ENCODE measurements at places on chromosomes 11 and 22.

- H3K4me1 ChIP-seq: no peaks in the 10 kb centered on the region
- no peak overlapping the region for H3K4me3 ChIP-seq
- DNase-seq: no peak
- H3K36me3 ChIP-seq: no peaks in the 10 kb centered on the region
- peaks cover 44% of the 10 kb centered on the region for H3K27me3 ChIP-seq
Observed at GRCh38 chr11:102239448-102239847, 77.8 kb upstream of the BIRC3 start.

DNA sequence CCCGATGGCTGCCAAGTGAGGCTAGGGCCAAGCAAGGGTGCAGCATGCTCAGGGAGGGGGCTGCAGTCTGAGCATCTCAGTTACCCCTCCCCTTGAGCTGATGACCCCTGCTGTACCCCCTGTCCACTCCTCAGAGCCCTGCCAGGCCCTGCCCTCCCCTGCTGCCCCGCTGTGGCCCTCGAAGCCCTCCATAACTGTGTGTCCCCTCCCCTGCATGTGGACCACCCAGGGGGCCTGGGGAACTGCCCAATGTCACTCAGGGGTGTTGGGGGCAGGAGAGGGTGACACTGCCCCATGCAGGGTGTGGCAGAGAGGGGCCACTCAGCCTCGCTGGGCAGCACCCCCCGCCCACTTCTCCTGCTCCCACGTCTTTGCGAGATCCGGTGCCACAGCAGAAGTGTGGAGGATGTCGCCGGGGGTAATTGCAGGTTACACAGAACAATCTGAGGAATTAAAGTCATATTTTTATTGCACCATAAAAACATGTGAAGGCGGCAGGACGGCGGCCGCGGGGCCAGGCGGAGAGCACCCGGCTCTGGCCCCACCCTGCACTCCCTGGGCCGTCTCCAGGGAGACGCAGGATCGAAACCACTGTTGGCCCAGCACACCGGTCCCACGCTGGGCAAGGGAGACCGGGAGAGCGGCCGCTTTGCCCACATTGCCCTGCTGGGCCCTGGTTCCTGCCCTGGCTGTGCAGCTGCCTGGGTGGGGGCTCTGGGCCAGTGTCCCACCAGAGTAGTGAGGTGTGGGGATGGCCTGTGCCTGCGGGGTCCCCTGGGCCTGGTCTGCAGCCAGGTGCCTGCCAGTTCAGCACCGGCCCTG, 18.7 kb upstream of the GNB1L start:
- H3K4me1 ChIP-seq: no peaks in the 10 kb centered on the region
- no peak for DNase-seq
- H3K27me3 ChIP-seq: no peaks in the 10 kb centered on the region
- no peaks in the 10 kb centered on the region for H3K36me3 ChIP-seq
- peak overlapping the region; percentile 36 for H3K4me3 ChIP-seq

DNA sequence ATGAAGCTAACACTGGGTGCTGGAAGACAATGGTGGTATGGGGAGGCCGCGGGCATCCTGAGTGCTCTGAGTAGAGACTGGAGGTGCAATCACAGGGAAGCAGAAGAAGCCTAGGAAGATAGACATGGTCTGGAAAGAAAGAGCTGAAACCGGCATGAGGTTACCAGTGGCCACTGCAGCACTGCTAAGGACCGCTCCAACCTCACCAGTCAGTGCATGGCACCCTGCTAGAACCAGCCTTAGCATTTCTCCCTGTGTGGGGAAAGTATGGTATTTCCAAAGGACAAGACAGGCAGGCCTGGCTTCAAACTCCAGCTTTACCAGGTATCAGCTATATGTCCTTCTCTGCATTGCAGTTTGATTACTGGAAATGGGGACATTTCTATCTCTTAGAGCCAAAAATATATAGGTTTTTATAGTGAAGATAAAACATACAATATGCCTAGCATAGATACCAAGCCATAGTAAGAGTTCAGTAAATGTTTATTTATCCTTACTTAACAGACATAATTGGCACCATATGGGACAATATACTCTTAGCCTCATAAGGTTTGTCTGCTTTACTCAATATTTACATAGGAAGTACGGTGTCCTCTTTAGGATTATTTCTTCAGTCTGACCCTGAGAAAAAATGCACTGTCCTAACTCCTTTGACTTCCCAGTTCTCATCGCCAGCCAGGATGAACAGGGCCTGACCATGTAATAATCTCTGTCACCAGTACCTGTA, 231.1 kb downstream of the TENM4 start:
- no peak for DNase-seq
- H3K27me3 ChIP-seq: no peaks in the 10 kb centered on the region
- no peak overlapping the region for H3K4me3 ChIP-seq
- H3K36me3 ChIP-seq: no peaks in the 10 kb centered on the region

GRCh38 chr11:120858740-120859139, 165.2 kb upstream of the TBCEL start:
- no peak overlapping the region for H3K27ac ChIP-seq
- DNase-seq: no peak
- H3K4me3 ChIP-seq: no peak overlapping the region
- no peaks in the 10 kb centered on the region for H3K36me3 ChIP-seq
- H3K27me3 ChIP-seq: peaks cover 33% of the 10 kb centered on the region

DNA sequence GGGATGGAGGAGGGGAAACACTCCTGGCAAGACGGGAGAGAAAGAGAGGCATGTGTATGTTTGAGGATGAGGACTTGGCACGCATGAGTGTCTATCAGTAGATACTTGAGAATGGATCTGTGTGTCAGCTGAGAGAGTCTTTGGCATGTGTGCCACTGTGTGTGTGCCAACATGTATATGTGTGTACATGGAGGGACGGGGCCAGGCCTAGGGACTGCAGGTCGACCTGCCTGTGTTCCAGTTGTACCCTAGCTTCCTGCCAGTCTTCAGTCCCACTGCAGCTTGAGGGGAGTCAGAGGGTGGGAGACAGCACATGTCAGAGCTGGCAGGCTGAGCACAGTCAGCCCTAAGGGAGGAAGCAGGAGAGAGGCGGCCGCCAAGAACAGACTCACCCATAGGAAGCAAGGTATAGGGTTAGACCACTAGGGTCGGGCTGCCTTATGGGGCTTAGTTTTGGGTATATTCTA, 5.6 kb downstream of the CLCF1 start:
- H3K4me3 ChIP-seq: peak overlapping the region; percentile 82
- H3K27me3 ChIP-seq: no peaks in the 10 kb centered on the region
- peaks cover 85% of the 10 kb centered on the region for H3K4me1 ChIP-seq
- H3K36me3 ChIP-seq: peaks cover 43% of the 10 kb centered on the region
- DNase-seq: no peak

DNA sequence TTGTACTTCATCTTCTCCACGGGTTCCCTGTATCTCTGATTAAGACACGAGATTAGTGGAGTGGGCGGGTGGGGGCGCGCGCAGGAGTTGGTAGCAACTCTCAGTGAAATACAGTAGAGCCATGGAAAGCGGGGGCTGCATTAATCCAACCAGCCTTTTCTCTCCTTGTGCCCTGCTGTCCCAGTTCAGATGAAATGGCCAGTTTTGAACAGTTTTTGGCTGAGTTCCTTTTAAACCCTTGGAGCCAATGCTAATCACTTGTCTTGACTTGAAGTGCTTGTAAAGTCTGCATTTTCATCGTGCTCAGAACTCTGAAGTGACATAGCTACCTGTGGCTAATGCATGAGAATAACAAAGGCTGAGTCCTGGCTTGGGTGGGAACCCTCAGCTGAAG, 734 bp upstream of the TMEM123 start:
- no peak for DNase-seq
- no peaks in the 10 kb centered on the region for H3K27me3 ChIP-seq
- peaks cover 15% of the 10 kb centered on the region for H3K36me3 ChIP-seq
- H3K27ac ChIP-seq: peak overlapping the region; percentile 95

GRCh38 chr11:64306876-64307622, 1.7 kb downstream of the ESRRA start:
- H3K27ac ChIP-seq: peak overlapping the region; percentile 93
- DNase-seq: no peak
- H3K36me3 ChIP-seq: peaks cover 26% of the 10 kb centered on the region
- H3K27me3 ChIP-seq: no peaks in the 10 kb centered on the region

- no peaks in the 10 kb centered on the region for H3K36me3 ChIP-seq
- H3K27ac ChIP-seq: no peak overlapping the region
- H3K4me1 ChIP-seq: peaks cover 4% of the 10 kb centered on the region
Observed at GRCh38 chr11:77188633-77189491, 60.8 kb downstream of the MYO7A start.

GRCh38 chr11:71395263-71395560, 53.0 kb downstream of the DHCR7 start:
- H3K27ac ChIP-seq: no peak overlapping the region
- DNase-seq: no peak
- no peaks in the 10 kb centered on the region for H3K4me1 ChIP-seq
- H3K27me3 ChIP-seq: peaks cover 13% of the 10 kb centered on the region

DNA sequence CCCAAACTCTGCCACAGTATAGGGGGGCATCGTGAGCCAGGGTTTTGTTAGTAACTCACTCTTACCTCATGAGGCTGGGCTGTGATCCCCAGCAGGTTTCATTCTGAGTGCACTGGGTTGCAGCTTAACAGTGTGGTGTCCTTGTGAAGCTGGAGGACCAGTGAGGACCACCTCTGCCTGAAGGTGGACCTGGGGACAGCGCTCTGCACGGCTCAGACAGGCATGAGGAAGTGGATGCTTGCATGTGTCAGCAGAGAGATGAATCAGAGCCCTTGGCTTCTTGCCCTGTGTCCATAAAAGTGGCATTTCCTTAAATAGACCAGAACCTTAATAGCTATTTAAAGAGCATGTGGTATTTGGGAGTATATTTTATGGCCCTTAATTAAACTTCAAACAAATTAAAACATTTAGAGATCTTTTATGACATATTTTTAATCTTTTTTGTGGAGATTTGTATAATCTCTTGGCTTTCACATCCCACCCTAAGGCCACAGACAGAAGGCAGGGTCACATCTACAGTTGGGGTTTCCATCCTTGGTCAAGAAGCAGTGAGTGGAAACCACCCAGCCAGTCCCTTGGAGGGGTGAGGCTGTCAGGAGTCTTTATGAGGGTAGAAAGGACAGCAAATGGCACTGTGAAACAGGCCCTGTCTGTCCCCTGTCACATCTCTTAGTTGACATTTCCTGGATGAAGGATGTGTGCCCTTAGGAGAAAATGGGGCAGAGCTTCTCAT, 24.8 kb upstream of the ADORA2A start:
- peaks cover 4% of the 10 kb centered on the region for H3K36me3 ChIP-seq
- peaks cover 36% of the 10 kb centered on the region for H3K4me1 ChIP-seq
- H3K27me3 ChIP-seq: no peaks in the 10 kb centered on the region
- H3K27ac ChIP-seq: peak overlapping the region; percentile 41

GRCh38 chr11:59207988-59208451, 4.7 kb downstream of the MPEG1 start:
- peak overlapping the region; percentile 50 for H3K4me3 ChIP-seq
- H3K27me3 ChIP-seq: peaks cover 21% of the 10 kb centered on the region
- peak overlapping the region; percentile 0 for H3K27ac ChIP-seq
- peak; percentile 10 for DNase-seq
- H3K36me3 ChIP-seq: no peaks in the 10 kb centered on the region

GRCh38 chr11:10291801-10292638, 2.0 kb downstream of the SBF2 start:
- peak overlapping the region; percentile 50 for H3K4me3 ChIP-seq
- H3K27me3 ChIP-seq: peaks cover 22% of the 10 kb centered on the region
- peaks cover 3% of the 10 kb centered on the region for H3K36me3 ChIP-seq
- H3K27ac ChIP-seq: no peak overlapping the region

DNA sequence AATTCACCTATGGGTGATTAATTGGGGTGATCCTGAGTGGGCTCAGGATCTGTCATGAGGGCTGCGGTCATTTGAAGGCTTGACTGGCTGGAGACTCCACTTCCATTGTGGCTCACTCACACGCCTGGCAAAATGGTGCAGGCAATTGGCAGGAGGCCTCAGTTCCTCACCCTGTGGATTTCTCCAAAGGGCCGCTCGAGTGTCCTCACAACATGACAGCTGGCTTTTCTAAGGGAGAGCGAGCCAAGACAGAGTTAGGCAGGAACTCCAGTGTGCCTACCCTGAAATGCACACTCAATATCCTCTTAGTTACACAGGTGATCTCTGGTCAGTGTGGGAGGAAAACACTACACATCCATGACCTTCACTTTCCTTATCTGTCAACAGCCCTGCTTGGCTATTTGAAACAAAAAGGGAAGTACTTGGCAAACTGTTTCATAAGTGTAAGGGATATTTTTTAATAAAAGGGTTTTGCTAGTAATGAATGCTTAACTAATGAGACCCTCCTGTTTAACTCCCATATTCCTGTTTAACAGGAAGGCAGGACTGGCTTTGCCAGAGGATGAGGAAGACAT, 25.7 kb downstream of the OSBP2 start:
- H3K36me3 ChIP-seq: peaks cover 3% of the 10 kb centered on the region
- no peaks in the 10 kb centered on the region for H3K27me3 ChIP-seq
- DNase-seq: no peak

- peaks cover 31% of the 10 kb centered on the region for H3K4me1 ChIP-seq
- H3K36me3 ChIP-seq: no peaks in the 10 kb centered on the region
- H3K27me3 ChIP-seq: peaks cover 33% of the 10 kb centered on the region
- DNase-seq: no peak
Observed at GRCh38 chr11:44261800-44262591, 47.9 kb downstream of the ALX4 start.

- no peaks in the 10 kb centered on the region for H3K4me1 ChIP-seq
- H3K27ac ChIP-seq: peak overlapping the region; percentile 39
- peaks cover 30% of the 10 kb centered on the region for H3K36me3 ChIP-seq
- DNase-seq: no peak
- no peaks in the 10 kb centered on the region for H3K27me3 ChIP-seq
Observed at GRCh38 chr11:94958121-94958696, 15.1 kb downstream of the CWC15 start.

- no peak overlapping the region for H3K27ac ChIP-seq
- DNase-seq: no peak
- H3K4me1 ChIP-seq: no peaks in the 10 kb centered on the region
- no peak overlapping the region for H3K4me3 ChIP-seq
- H3K36me3 ChIP-seq: no peaks in the 10 kb centered on the region
Observed at GRCh38 chr22:17692841-17693240, 54.3 kb downstream of the BCL2L13 start.

- H3K4me3 ChIP-seq: no peak within 1 kb of the TSS
- no peaks in the 10 kb centered on the region for H3K36me3 ChIP-seq
- H3K27me3 ChIP-seq: no peaks in the 10 kb centered on the region
- DNase-seq: no peak
- no peaks in the 10 kb centered on the region for H3K4me1 ChIP-seq
- no peak within 1 kb of the TSS for H3K27ac ChIP-seq
Observed at GRCh38 chr11:56473252-56473651, at the start of gene OR5M3. Gene OR5M3 (minus strand): TSS chr11:56473352. CDS start chr11:56470497, 2,855 bp downstream.

- H3K36me3 ChIP-seq: peaks cover 5% of the 10 kb centered on the region
- DNase-seq: no peak
- peak overlapping the region; percentile 92 for H3K4me3 ChIP-seq
- H3K4me1 ChIP-seq: peaks cover 33% of the 10 kb centered on the region
- no peaks in the 10 kb centered on the region for H3K27me3 ChIP-seq
- peak overlapping the region; percentile 83 for H3K27ac ChIP-seq
Observed at GRCh38 chr11:94545264-94546161, 1.8 kb downstream of the FUT4 start.

GRCh38 chr22:23565915-23566704, 14.0 kb downstream of the IGLL1 start:
- DNase-seq: no peak
- H3K4me1 ChIP-seq: peaks cover 9% of the 10 kb centered on the region
- peak overlapping the region; percentile 80 for H3K4me3 ChIP-seq
- no peaks in the 10 kb centered on the region for H3K36me3 ChIP-seq
- H3K27ac ChIP-seq: no peak overlapping the region

All from effector memory CD8-positive, alpha-beta T cell (primary cell).